ENCODE measurements at places on chromosomes 3 and 15. TPM values are rescaled to one million over a fixed set of nuclear protein-coding genes. Genes with fewer than 3 reads are reported as not detected.

DNA sequence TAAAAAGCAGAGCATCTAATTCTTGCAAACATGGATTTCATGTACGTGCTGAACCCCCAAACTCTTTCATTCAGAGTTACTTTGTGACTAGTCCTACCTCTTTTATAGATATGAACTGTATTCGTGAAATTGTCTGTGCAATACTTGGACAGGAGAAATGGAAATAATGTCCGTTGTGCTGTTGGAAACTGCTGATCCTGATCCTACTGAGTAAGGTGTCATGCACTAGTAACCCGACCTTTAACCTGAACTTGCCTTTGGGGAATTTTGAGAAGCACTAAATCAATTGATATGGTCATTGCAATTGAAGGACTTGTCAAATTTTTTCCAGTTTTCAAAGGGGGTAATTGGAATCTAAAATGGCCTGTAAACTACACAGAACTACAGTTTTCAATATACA is 856.4 kb downstream of the ROBO1 start:
- no peak for DNase-seq

SCN11A gene
- polyA plus RNA-seq = not detected

DNA sequence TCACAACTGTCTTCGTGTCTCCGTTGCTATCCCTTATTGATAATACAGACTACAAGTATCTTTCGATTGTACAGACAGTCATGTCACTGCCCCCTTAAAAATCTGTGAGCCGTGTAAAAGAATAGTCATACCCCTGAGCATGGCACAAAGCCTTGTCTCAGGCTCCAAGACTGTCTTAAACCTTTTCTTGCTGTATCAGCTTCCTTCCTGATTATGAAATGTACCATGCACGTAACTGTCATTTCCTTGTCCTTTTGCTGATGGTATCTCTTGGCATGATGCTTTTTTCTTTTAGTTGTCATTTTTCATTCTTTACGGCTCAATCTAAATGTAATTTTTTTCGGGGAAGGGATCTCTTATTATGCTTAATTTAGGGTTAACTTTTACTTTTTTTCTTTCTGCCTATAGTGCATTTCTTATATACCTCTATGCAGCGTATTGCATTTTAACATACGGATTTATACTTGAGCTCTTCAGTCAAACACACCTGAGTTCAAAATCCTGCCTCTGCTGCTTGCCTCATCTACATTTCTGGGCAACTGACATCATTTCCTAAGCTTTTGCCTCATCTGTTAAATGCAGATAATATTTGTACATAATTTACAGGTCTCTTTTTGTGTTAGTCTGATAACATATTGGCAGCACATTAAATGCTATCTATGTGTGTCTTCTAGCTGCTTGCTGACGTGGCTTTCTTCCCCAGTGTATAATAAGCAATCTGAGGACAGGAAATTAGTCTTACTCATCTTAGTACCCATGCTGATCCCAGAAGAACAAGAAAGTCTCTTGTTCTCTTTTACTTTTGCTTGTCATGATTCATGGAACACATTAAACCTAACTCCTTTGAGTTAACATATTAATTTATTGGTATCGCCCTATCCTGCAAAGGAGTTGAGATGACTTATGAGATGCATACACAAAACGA is 57.3 kb downstream of the ROBO2 start:
- no peak for DNase-seq

DNA sequence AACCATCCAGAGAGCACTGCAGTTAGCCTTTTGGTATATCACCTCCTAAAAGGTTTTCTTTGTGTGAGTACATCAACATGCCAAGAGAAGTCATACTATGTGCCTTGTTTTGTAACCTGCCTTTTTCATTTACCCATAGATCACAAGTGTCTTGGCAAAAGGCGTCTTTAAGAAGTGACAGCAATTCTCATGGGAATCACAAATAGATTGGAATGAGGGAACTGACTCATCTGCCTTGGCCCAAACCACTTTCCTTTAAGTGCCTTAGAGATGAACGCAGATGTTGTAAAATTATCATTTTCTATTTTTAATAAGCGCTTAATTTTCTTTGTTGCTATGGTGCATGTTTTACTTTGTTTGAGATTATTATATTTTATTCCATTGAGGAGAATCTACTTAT is 20.7 kb upstream of the POMGNT2 start:
- DNase-seq = no peak

- peak; percentile 93 for DNase-seq
Measured at GRCh38 chr3:112086076-112086854, at the start of gene C3orf52. Gene C3orf52, plus strand, starts transcription at chr3:112086389. Its CDS starts 19 bp downstream, at chr3:112086408.

DNA sequence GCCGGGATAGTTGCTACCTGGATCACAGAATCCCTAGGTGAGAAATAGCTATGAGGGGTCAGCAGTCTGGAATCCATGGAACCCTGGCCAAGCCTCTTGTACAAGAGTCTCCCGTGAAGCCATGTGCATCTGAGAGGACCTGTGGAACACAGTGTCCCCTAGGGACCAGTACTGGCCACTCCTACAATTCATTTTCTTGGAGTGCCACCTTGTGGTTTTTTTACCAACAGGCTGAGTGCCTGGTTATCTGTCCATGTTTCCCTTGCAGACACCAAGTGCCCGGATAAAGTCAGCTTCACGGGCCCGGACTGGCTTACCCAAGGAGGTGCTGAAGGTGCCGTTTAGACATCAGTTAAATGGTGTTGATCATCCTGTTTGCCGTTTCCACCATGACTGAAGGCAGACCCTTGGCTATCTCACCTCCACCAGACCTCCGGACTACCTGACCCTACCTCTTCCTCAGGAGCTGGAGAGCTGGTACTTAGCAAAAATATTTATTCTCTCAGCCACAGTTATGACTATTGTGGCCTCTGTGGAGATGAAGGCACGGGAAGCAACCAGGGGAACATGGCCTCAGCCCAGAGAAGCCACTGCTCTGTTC is 93.9 kb downstream of the RBPMS2 start:
- DNase-seq = no peak

DNA sequence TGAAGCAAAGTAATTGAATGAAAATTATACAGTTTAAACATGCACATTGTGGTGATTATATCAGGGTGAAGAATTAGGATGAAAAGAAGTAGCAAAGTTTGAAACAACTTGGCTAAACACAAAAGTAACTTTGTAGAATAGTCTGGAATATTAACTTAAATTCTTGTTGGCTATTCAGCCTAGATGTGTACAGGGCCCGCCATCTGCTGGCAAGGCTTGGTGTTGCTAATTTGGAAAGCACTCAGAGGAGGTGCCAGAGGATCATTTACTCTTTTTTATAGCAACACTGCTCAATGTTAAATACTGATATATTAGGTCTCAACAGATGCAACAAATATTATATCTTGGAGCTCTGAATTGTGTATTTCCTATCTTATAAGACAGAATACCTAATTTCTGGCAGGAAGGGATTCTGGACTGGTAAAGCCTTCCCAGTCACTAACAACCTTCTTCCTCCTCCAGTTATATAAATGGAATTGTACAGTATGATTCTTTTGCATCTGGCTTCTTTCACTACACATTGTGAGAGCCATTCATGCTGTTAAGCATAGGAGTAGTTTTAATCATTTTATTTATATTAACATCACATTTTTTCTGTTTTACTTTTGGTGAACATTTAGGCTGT is 36.1 kb downstream of the TTC23 start:
- DNase-seq = peak; percentile 95

GRCh38 chr3:72485641-72486040 is 362.6 kb downstream of the SHQ1 start:
- DNase-seq = peak; percentile 29
